ENCODE measurements at places on chromosomes 1 and 21.
A peak's percentile ranks its signal among the peaks of the same experiment; 100 is the strongest.

DNA sequence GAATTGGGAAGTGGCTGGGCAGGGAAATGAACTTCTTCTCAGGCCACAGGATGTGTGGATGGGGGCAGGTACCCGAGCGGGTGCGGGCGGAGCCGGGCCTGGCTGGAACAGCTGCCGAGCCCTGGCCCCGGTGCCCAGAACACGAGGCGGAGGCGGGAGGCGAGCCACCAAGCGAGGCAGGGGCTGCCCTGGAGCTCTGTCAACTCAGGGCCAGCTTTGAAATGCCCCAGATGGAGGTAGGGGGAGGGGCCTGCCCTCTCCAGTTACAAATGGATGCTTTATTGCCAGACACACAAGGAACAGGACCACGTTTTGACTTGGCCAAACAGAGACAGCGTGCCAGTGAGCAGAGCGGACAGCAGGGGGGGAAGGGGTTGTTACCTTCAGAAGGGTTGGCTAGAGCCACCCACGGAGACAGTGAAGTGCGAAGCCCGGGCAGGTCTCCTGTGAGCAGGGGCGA is 240.4 kb downstream of the SDCCAG8 start:
- no peak for DNase-seq

GRCh38 chr1:103960045-103960444 is 210.3 kb downstream of the AMY1C start:
- DNase-seq, result no peak

DNA sequence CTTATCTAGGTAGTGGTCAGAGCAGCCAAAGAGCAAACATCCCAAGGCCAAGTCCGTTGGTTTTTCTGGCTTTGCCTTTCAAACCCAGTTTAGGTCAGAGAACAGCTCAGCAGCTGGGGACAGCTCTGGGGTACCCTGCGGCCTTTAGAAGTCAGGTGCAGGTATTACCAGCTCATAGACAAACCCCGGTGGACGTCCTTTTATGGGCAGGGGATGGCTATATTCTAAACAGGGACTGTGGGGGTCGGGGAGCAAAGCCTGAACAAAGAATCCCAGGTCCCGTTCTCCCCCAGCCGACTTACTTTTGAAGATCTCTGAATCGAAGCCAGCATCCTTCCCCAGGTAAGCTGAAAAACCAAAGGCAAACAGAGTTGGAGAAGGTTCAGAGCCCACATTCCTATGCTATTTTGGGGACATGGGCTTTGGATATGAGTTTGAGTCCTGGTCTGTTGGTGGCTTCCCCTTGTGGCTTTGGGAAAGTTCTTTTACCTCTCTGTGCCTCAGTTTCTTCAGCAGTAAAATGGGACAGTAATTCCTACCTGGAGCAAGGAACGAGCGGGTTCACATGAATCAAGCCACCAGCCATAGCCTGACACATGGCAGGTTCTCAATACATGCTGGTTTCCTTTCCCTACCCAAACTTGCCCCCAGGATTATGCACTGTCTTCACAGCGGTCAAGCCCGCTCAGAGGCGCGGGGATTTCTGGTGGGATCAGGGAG is 16.6 kb downstream of the MYOM3 start:
- no peak for DNase-seq

GRCh38 chr1:36956570-36956969 is 77.7 kb downstream of the GRIK3 start:
- no peak for DNase-seq

- no peak for DNase-seq
Measured at GRCh38 chr1:3842912-3843311, 14.1 kb downstream of the CEP104 start.

- DNase-seq, result no peak
Measured at GRCh38 chr1:1996207-1996651, 7.4 kb downstream of the CFAP74 start.

DNA sequence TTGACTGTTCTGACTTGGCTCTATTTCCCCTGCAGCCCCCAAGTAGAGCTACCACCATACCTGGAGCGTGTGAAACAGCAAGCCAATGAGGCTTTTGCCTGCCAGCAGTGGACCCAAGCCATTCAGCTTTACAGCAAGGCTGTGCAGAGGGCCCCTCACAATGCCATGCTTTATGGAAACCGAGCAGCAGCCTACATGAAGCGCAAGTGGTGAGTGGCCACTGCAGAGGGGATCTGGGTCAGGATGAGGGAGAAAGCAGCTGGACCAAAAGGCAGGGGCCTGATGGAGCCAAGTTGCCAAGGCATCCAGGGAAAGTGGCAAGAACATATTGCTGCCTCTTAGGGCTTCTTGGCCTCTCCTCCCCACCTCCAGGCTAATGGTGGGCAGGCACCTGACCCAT is 24.1 kb upstream of the TMEM222 start:
- no peak for DNase-seq

DNA sequence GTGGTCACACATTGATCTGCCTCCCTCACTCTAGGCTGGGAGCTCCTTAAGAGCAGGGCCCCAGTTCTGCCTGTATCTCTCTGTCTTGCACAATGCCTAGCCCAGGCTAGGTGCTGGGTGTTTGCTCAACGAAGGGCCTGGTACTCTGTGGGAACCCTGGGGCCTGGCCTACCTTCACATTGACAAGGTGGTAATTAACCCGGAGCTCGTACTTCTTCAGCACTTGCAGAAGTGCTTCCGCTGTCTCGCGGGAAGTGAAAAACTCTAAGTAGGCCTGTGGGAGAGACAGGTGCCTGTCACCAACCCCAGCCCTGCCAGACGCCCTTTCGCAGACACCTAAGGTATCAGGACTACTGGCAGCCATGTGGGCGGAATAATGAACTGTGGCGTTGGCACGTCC is 13.7 kb downstream of the MTHFR start:
- no peak for DNase-seq

DNA sequence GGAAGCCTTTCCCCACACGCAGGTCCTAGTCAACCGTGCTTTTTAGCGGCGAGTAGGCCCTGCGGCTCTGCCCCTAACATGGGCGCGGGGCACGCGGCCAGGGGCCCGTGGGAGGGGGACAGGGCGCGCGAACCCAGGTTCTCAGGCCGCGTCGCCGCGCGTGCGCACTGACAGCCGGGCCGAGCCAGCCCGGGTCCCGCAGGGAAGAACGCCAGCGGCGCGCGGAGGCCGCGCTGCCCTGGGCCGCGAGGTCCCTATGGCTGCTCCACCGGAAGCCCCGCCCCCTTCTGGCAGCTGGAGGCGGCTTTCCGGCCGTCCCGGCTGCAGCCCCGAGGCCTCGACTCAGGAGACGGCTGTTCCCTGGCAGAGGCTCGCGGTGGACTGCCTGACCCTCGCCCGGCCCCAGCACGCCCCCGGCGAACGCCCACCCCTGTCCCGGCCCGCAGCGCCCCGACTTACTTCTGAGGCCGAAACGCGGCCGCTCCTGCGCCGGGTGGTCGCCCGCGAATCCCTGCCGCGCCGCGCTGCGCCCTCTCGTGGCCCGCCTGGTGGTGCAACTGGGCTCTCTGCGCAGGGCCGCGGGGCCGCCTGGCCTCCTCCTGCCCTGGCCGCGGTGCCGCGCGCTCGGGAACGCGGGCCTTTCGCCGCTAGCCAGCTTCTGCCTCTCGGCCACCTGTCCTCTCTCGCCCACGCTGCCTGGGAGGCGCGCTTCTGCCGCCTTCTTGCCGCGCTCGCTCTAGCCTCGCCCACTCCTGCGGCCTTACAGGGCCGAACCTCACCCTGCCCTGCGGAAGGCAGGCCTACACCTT is 16.6 kb upstream of the RIPPLY3 start:
- DNase-seq, result peak; percentile 75
